ENCODE measurements at places on chromosomes 3 and 15. TPM values are rescaled to one million over a fixed set of nuclear protein-coding genes. Genes with fewer than 3 reads are reported as not detected.

The IL17RC gene
- total RNA-seq = 14.8 TPM

The KATNBL1 gene
- total RNA-seq = 56.5 TPM

The HGD gene
- not detected for total RNA-seq

The MCF2L2 gene
- 72.6 TPM for total RNA-seq

The IL17RD gene
- total RNA-seq = 71.3 TPM

The GPR149 gene
- not detected for total RNA-seq

The DNAJA4 gene
- total RNA-seq = 2.2 TPM

The MITF gene
- 3.0 TPM for total RNA-seq

The GOLGA6B gene
- total RNA-seq = not detected

The AADAC gene
- total RNA-seq = not detected

DNA sequence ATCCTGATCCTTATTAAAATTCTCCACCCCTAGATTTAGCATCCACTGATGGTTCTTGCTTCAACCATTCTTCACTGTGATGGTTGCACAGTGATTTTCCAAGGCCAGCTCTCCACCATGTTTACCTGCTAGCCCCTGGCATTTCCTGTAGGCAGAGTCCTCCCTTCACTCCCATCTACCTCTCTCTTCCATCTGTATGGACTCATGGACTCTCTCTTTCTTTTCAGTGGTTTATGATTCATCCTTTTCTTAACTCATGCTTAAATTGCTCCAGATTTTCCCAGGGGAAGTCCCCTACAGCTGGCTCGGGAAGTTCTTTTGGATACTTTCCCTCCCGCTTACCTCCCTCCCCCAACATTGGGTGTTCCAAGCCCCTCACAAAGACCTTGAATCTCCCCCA, 18.7 kb downstream of the TGM4 start:
- H3K36me3 ChIP-seq = no peaks in the 10 kb centered on the region
- no peak overlapping the region for H3K4me3 ChIP-seq
- H3K4me1 ChIP-seq = no peaks in the 10 kb centered on the region
- H3K27ac ChIP-seq = no peak overlapping the region
- H3K27me3 ChIP-seq = no peaks in the 10 kb centered on the region

DNA sequence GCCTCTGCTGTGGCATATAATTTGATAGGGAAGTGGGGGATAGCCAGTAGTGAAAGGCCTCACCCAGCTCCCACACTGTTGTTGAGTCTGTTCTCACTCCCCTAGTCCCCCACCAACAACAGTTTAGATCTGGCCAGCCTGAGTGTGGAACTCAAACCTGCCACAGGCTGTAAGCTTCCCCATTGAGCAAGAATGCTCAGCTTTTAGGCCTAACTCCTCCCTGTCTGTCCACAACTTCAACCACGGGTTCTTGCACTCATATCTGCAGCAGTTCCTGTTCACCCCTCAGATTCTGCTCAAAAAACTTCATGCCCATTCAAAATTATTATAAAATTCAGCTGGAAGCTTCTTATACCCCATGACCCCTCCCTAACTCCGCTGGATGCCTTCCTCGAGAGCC, 975.1 kb downstream of the NSUN3 start:
- H3K4me3 ChIP-seq = no peak overlapping the region
- no peaks in the 10 kb centered on the region for H3K36me3 ChIP-seq
- peak; percentile 33 for DNase-seq
- H3K27me3 ChIP-seq = no peaks in the 10 kb centered on the region

DNA sequence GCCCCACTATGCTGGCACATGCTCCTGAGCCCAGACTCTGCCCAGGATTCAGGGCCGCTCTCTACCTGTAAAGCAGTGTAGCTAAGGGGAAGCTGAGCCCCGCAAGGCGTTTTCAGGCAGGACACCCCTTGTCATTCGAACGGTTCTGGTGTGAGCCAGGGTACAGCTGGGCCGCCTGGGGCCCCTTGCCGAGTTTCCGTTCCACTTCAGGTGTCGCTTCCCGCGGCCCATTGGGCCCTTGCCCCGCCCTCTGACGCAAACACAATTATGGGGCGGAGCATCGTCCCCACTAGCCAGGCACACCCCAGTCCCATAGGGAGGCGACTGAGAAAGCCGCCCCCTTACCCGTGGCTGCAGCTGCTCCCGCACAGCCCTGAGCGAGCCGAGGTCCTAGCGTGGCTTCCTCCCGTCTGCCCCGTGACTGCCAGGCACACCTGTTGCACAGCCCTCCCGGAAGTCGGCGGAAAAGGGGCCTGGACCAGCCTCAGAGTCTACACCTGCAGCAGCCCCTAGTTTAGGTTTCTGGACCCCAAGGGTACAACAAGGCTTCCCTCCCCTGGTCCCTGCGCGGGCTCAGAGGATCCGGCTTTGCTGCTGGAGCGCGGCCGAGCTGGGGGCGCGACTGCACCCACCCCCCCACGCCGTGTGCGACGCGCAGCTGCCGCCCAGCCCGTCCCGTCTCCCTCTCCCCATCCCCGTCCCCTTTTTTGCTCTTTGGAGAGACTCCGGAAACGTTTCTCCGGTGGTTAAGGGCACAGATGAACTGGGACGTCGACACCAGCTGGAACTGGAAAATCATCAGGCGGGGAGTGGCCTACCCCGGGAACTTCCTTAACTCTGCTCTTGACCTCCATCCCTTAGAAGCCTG, at the start of gene PLSCR2:
PLSCR2 (minus strand) TSS at position 412 of the 868 bp plus-strand sequence. CDS start 9,657 bp downstream, outside the sequence.
- no peak within 1 kb of the TSS for H3K27ac ChIP-seq
- no peaks in the 10 kb centered on the region for H3K36me3 ChIP-seq
- H3K4me3 ChIP-seq = no peak within 1 kb of the TSS

DNA sequence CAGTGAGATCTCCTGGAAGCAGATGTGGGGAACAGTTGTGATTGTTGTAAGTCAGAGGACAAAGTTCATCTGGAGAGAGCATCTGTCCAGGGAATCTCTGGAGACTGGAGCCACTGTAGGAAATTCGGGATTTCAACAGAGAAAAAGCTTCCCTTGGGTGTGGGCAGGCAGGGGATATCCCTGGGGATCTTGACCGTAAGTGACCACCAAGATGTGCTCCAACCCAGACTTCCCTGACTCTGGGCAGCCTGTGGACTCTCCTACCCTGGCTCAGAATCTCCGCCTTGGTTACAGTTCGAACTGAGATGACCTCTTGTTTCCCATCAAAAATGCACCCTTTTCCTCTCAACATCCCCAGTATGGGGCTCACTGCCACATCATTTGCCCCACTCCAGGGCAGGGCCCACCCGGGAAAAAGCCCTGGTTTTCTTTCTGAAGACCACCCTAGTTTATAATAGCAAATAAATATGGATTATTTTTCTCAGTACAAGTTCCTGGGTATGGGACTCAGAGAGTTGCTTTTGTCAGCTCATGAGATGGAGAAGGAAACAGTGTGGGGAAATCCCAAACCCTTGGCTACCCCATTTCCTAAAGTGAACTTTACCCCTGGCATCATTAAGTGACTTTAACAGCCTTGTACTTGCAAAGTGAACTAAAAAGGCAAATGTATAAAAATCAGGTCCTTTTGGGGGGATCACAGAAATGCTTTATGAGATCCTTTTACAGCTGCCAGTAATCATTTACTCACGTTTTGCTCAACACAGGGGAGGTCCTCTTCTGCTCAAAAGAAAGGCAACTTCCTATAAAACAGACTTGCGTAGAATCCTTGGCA, 89.9 kb downstream of the CCNL1 start:
- H3K4me3 ChIP-seq = no peak overlapping the region
- H3K4me1 ChIP-seq = peaks cover 5% of the 10 kb centered on the region
- H3K27ac ChIP-seq = no peak overlapping the region
- no peak for DNase-seq
- H3K36me3 ChIP-seq = no peaks in the 10 kb centered on the region

DNA sequence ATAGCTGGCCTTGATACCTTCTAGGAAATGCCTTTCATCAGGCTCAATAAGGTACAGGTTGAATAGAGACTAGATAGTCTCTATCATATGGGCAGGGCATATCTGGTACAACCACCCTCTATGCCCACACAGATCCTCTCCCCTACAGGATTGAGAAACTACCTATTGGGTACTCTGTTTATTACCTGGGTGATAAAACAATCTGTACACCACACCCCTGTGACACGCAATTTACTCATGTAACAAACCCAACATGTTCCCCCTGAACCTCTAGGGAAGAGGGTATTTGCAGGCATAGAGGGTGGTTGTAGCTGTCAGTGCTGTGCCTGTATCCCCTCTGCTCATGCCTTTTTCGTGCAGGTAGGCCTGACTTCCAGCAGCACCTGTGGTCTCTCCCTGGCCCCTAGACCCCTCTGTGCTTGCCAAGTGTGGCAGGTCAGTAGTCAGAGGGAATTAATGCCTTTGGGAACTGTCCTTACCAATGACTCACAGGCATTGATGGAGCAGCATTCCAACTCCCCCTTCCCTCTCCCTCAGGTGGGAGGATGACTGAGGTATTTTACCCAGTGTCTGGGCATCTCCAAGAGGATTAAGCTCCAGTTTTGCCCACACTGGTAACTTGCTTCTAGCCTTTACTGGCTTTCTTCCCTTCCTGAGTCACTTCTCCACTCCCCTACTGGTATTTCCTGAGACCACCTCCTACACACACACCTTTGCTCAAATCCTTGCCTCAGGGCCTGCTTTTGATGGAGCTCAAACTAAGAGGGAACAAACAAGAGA, 18.3 kb downstream of the CLSTN2 start:
- DNase-seq = no peak
- no peak overlapping the region for H3K4me3 ChIP-seq
- H3K36me3 ChIP-seq = no peaks in the 10 kb centered on the region
- no peak overlapping the region for H3K27ac ChIP-seq
- H3K4me1 ChIP-seq = no peaks in the 10 kb centered on the region

GRCh38 chr3:114231616-114232015, 5.8 kb downstream of the ZNF80 start:
- no peak overlapping the region for H3K27ac ChIP-seq
- no peaks in the 10 kb centered on the region for H3K4me1 ChIP-seq
- no peak overlapping the region for H3K4me3 ChIP-seq

GRCh38 chr3:156300929-156301840, 180.8 kb downstream of the KCNAB1 start:
- peaks cover 11% of the 10 kb centered on the region for H3K27me3 ChIP-seq
- no peaks in the 10 kb centered on the region for H3K4me1 ChIP-seq
- H3K27ac ChIP-seq = no peak overlapping the region

DNA sequence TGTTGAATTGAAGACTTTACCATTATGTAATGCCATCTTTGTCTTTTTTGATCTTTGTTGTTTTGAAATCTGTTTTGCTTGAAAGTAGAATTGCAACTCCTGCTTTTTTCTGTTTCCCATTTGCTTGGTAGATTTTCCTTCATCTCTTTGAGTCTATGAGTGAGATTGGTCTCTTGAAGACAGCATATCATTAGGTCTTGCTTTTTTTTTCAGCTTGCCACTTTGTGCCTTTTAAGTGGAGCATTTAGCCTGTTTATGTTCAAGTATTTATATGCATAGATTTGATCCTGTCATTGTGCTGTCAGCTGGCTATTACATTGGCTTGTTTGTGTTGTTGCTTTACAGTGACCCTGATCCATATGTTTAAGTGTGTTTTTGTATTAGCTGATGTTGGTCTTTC, 131.8 kb downstream of the ZIC1 start:
- no peaks in the 10 kb centered on the region for H3K36me3 ChIP-seq
- H3K4me1 ChIP-seq = no peaks in the 10 kb centered on the region
- no peak for DNase-seq
- no peaks in the 10 kb centered on the region for H3K27me3 ChIP-seq
- H3K27ac ChIP-seq = no peak overlapping the region

- H3K4me3 ChIP-seq = no peak overlapping the region
- peaks cover 8% of the 10 kb centered on the region for H3K27me3 ChIP-seq
- H3K4me1 ChIP-seq = no peaks in the 10 kb centered on the region
- H3K36me3 ChIP-seq = no peaks in the 10 kb centered on the region
- peak; percentile 26 for DNase-seq
These were observed 18.9 kb downstream of the HDC start for GRCh38 chr15:50246631-50247030.

GRCh38 chr3:41138146-41138545, 61.2 kb upstream of the CTNNB1 start:
- no peaks in the 10 kb centered on the region for H3K36me3 ChIP-seq
- H3K27ac ChIP-seq = no peak overlapping the region
- peaks cover 26% of the 10 kb centered on the region for H3K27me3 ChIP-seq
- DNase-seq = no peak
- H3K4me3 ChIP-seq = no peak overlapping the region

- no peak overlapping the region for H3K4me3 ChIP-seq
- no peaks in the 10 kb centered on the region for H3K36me3 ChIP-seq
- no peak overlapping the region for H3K27ac ChIP-seq
- no peak for DNase-seq
These were observed 87.1 kb downstream of the DIPK2A start for GRCh38 chr3:144058713-144059112.

GRCh38 chr3:47573190-47574172, 5.2 kb downstream of the CSPG5 start:
- no peaks in the 10 kb centered on the region for H3K36me3 ChIP-seq
- DNase-seq = no peak
- no peak overlapping the region for H3K4me3 ChIP-seq
- peaks cover 37% of the 10 kb centered on the region for H3K27me3 ChIP-seq
- H3K27ac ChIP-seq = peak overlapping the region; percentile 93
- H3K4me1 ChIP-seq = no peaks in the 10 kb centered on the region

DNA sequence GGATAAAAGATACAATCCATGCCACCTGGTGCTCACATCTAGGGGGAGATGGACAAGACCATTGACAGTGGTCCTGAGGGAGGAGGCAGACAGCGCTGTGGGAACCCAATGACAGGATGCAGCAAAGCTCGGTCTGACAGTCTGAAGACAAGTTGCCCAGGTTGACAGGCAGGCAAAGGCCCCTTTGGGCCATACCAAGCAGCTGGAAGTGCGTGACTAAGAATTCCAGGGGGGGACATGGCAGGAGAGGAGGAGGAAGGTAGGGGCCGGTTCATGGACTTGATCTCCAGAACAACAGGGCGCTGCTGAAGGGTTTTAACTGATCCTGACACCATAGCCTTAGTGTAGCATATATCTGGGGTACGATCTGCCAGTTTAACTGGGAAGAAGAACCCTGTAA, 83.4 kb downstream of the RPLP1 start:
- no peak overlapping the region for H3K4me3 ChIP-seq
- no peak overlapping the region for H3K27ac ChIP-seq
- peaks cover 12% of the 10 kb centered on the region for H3K4me1 ChIP-seq
- peaks cover 87% of the 10 kb centered on the region for H3K27me3 ChIP-seq
- no peak for DNase-seq

- peaks cover 84% of the 10 kb centered on the region for H3K27me3 ChIP-seq
- no peaks in the 10 kb centered on the region for H3K36me3 ChIP-seq
- H3K4me1 ChIP-seq = no peaks in the 10 kb centered on the region
- no peak for DNase-seq
- no peak overlapping the region for H3K27ac ChIP-seq
- H3K4me3 ChIP-seq = no peak overlapping the region
These were observed 126.8 kb downstream of the KCNAB1 start for GRCh38 chr3:156246961-156247725.

GRCh38 chr3:149174901-149175300, 45.5 kb downstream of the HPS3 start:
- H3K4me3 ChIP-seq = no peak overlapping the region
- H3K27ac ChIP-seq = no peak overlapping the region
- no peaks in the 10 kb centered on the region for H3K4me1 ChIP-seq
- DNase-seq = no peak

GRCh38 chr3:132381348-132381944, 35.9 kb upstream of the DNAJC13 start:
- H3K4me1 ChIP-seq = no peaks in the 10 kb centered on the region
- H3K27ac ChIP-seq = peak overlapping the region; percentile 36
- H3K36me3 ChIP-seq = no peaks in the 10 kb centered on the region
- H3K4me3 ChIP-seq = no peak overlapping the region
- peak; percentile 64 for DNase-seq

- DNase-seq = no peak
- no peaks in the 10 kb centered on the region for H3K4me1 ChIP-seq
- H3K4me3 ChIP-seq = no peak overlapping the region
- H3K36me3 ChIP-seq = no peaks in the 10 kb centered on the region
- no peak overlapping the region for H3K27ac ChIP-seq
These were observed 197.6 kb downstream of the MINAR1 start for GRCh38 chr15:79629687-79630086.

GRCh38 chr3:17079933-17080332, 195.2 kb downstream of the PLCL2 start:
- no peak overlapping the region for H3K27ac ChIP-seq
- no peak overlapping the region for H3K4me3 ChIP-seq
- H3K4me1 ChIP-seq = no peaks in the 10 kb centered on the region
- no peaks in the 10 kb centered on the region for H3K27me3 ChIP-seq
